Occipital lobe (tissue), 3 donors: ENCODE measurements at places on chromosomes 4 and X.

DNA sequence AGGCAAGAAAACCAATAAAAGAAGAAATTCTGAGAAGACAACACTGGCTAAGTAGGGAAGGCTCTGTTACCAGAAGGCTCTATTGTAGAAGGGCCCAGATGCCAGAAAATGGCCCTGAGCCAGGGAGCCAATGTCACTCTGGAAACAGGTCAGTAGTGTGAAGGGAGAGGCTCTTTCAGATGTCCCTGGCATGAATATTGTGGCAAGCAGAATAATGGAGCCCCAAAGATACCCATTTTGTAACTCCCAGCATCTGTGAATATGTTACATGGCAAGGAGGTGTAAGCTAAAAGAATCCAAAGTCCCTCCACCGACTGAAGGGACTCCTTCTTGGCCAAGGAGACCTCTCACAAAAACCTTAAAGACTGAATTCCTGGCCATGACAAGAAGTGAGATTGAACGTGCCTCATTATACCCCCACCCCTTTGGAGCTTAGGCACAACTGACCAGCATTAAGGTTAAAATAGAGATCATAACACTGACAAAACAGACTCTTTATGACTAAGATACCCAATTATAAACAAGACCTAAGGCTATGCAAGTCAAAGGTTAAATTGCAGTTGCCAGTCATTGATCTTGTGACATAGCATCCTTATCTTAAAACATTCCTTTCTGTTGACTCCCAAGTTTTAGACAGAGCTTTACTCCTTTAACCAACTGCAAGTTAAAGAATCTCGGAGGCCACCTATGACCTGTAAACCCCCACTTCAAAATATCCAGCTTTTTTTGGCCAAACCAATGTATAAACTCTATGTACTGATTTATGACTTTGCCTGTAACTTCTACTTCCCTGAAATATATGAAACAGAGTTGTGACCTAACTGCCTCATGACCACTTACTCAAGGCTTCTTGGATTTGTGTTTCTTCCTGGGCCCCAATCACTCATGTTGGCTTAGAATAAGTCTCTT is 42.2 kb upstream of the SMIM10 start:
- no peak for DNase-seq

GRCh38 chrX:45806410-45807121 is 605.9 kb upstream of the DIPK2B start:
- no peak for DNase-seq

- no peak for DNase-seq
These were observed 271.8 kb upstream of the ARX start for GRCh38 chrX:25287521-25287920.

- no peak for DNase-seq
These were observed 32.2 kb downstream of the SGMS2 start for GRCh38 chr4:107856901-107857300.

GRCh38 chr4:120704538-120704937 is 218.0 kb downstream of the PRDM5 start:
- no peak for DNase-seq
